ENCODE measurements at places on chromosomes 5 and 9. TPM values are rescaled to one million over a fixed set of nuclear protein-coding genes. Genes with fewer than 3 reads are reported as not detected.

DNA sequence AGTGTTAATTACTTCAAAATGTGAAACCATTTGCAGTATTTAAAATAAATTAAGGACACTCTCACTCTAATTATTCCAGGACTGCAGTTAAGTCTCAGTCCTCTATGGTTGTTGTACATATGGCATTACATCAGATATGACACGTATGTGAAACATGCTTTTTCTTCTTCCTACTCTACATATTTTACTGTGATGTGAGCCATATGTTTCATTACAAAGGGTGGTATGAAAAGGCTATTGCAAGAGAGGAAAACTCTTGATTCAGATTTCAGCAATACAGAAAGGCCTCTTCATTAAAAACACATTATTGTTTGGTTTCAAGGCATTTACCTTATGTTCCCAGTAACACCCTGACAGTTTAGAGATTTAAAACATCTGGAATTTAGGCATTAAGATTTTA, 964.5 kb upstream of the DMAC1 start:
- no peak overlapping the region for H3K4me3 ChIP-seq
- no peaks in the 10 kb centered on the region for H3K4me1 ChIP-seq
- H3K36me3 ChIP-seq = no peaks in the 10 kb centered on the region
- no peak for DNase-seq
- H3K27me3 ChIP-seq = no peaks in the 10 kb centered on the region

HCN1 gene
- 0.09 TPM for polyA plus RNA-seq

- DNase-seq = no peak
- no peaks in the 10 kb centered on the region for H3K27me3 ChIP-seq
- peak overlapping the region; percentile 56 for H3K4me3 ChIP-seq
Measured at GRCh38 chr5:172004824-172005237, 1.6 kb downstream of the FBXW11 start.

GRCh38 chr9:117178596-117179375, 236.1 kb downstream of the ASTN2 start:
- H3K36me3 ChIP-seq = no peaks in the 10 kb centered on the region
- H3K27ac ChIP-seq = no peak overlapping the region
- no peak overlapping the region for H3K4me3 ChIP-seq
- no peaks in the 10 kb centered on the region for H3K27me3 ChIP-seq
- no peaks in the 10 kb centered on the region for H3K4me1 ChIP-seq

GRCh38 chr5:54534191-54535004, 16.8 kb downstream of the SNX18 start:
- peak overlapping the region; percentile 90 for H3K27ac ChIP-seq
- DNase-seq = no peak
- no peaks in the 10 kb centered on the region for H3K27me3 ChIP-seq
- no peak overlapping the region for H3K4me3 ChIP-seq
- H3K36me3 ChIP-seq = no peaks in the 10 kb centered on the region

DNA sequence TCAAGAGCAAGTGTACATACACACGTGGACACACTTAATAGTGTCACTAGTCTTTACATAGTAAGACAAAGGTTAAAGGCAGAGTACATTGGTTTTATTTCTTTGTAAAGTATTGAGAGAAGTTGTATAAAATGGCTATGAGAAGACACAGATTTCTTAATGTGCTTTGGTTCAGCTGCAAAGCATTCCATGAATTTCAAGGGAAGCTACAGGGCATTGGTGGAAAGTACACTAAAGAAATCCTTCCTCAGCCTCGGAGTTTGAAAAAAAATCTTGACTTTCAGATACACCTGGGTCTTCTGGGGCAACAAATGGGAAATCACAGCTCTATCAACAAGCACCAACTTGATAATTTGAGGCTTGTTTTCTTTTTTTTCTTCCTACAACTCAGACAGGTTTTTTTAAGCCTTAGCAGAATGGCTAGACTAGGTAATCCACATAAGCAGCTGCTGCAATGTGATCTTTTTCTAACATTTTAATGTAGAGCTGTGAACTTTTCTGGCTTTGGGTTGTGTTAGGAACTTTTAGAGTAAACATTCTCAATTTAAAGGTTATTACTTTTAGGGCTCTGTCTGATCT, 140.4 kb upstream of the FST start:
- H3K4me1 ChIP-seq = no peaks in the 10 kb centered on the region
- H3K27ac ChIP-seq = no peak overlapping the region
- H3K4me3 ChIP-seq = no peak overlapping the region
- H3K36me3 ChIP-seq = no peaks in the 10 kb centered on the region

DNA sequence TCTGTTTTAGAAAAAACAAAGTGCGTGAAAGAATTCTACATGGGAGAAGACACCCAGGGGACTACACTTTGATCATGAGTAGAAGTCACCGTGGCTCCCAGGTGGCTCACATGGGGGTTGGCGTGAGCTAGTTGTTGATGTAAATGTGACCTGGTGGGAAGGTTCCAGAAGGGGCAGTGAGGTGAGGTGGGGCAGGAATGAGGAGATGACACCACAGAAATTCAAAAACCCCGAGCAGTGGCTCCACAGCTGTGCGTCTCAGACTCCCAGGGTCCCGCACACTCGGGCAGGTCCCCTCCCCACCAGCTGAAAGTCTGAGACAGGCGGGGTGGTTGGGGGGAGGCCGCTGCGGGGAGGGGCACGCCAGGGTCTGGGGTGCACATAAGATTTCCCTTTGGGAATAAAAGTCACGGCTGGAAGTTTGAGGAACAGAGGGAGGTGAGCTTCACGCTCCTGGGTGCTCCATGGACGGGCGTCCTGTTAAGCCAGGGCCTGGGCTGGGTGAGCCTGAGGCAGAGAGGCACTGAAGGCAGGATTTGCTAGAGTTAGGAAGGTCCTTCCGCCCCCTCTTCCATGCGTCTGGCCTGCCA, 29.9 kb downstream of the GLT6D1 start:
- no peak overlapping the region for H3K27ac ChIP-seq
- no peak overlapping the region for H3K4me3 ChIP-seq
- no peaks in the 10 kb centered on the region for H3K36me3 ChIP-seq
- H3K4me1 ChIP-seq = no peaks in the 10 kb centered on the region
- peak; percentile 2 for DNase-seq
- no peaks in the 10 kb centered on the region for H3K27me3 ChIP-seq

GRCh38 chr5:67880876-67881275, 334.7 kb upstream of the PIK3R1 start:
- no peak for DNase-seq
- peaks cover 29% of the 10 kb centered on the region for H3K4me1 ChIP-seq
- H3K27ac ChIP-seq = peak overlapping the region; percentile 81
- no peak overlapping the region for H3K4me3 ChIP-seq
- H3K36me3 ChIP-seq = no peaks in the 10 kb centered on the region

- H3K27me3 ChIP-seq = no peaks in the 10 kb centered on the region
- no peak overlapping the region for H3K4me3 ChIP-seq
- peaks cover 5% of the 10 kb centered on the region for H3K4me1 ChIP-seq
- no peak overlapping the region for H3K27ac ChIP-seq
- no peaks in the 10 kb centered on the region for H3K36me3 ChIP-seq
Measured at GRCh38 chr5:64952951-64953673, 184.4 kb downstream of the CWC27 start.

AMBP gene
- polyA plus RNA-seq = 664 TPM

- peaks cover 40% of the 10 kb centered on the region for H3K4me1 ChIP-seq
- no peaks in the 10 kb centered on the region for H3K27me3 ChIP-seq
- no peak for DNase-seq
Measured at GRCh38 chr9:133576875-133577736, 32.1 kb downstream of the FAM163B start.

DNA sequence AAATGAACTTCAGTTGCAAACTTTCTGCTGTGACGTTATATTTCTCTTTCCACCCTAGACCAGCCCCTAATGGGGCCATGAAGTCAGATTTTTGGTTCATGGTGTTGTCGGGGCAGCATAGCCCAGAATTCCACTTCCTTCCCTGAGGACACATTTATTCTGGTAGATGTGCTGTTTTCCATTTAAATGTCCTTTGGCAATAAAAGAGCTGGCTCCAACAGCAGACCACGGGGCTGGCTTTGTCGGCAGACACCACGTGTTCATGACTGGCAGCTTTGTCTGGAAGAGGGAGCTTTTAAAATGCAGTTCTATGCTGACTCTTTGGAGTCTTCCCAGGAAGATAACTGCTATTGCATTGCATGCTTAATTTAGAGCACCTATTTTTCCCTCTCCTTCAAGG, 17.6 kb upstream of the LCP2 start:
- peaks cover 4% of the 10 kb centered on the region for H3K4me1 ChIP-seq
- DNase-seq = peak; percentile 64
- no peaks in the 10 kb centered on the region for H3K36me3 ChIP-seq
- no peak overlapping the region for H3K27ac ChIP-seq
- H3K27me3 ChIP-seq = no peaks in the 10 kb centered on the region

- H3K4me3 ChIP-seq = no peak overlapping the region
- DNase-seq = no peak
- H3K27me3 ChIP-seq = no peaks in the 10 kb centered on the region
Measured at GRCh38 chr5:66742896-66743247, 146.7 kb downstream of the MAST4 start.

DNA sequence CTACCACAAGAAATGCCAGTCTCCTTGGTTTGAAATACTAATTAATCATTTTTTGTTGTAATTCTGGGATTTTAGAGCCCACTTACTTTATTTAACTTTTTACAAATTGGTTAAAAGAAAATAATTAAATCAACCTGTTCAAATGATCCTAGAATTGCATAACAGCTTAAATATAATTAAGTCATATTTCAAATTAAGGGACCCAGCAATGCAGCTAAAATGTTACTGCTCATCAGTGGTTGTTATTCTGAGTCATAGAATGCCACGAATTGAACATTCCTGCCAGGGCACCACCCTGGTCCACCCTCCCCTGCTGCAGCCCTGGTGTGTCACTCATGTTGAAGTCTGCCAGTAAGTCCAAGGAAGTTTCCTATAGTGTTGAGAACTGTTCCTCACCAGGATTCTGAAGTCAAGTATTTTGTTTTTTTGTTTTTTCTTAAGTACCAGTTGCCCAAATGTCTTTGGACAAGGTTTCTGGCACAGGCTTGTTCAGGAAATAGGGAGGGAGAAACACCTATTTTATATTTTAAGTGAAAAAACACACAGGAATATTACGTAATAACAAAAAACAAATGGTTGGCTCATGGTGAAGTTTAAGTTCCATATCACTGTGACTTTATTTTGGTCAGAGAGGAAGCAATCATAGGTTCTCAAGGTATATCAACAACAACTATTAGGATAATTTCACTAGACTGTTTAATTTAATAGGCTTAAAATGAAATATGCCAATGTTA, 4.3 kb upstream of the ITGA1 start:
- H3K27me3 ChIP-seq = no peaks in the 10 kb centered on the region
- DNase-seq = no peak
- no peak overlapping the region for H3K4me3 ChIP-seq

GRCh38 chr5:96297290-96297689, 135.8 kb downstream of the PCSK1 start:
- H3K4me3 ChIP-seq = no peak overlapping the region
- H3K27me3 ChIP-seq = no peaks in the 10 kb centered on the region
- peaks cover 9% of the 10 kb centered on the region for H3K4me1 ChIP-seq
- H3K36me3 ChIP-seq = no peaks in the 10 kb centered on the region
- H3K27ac ChIP-seq = peak overlapping the region; percentile 88

DNA sequence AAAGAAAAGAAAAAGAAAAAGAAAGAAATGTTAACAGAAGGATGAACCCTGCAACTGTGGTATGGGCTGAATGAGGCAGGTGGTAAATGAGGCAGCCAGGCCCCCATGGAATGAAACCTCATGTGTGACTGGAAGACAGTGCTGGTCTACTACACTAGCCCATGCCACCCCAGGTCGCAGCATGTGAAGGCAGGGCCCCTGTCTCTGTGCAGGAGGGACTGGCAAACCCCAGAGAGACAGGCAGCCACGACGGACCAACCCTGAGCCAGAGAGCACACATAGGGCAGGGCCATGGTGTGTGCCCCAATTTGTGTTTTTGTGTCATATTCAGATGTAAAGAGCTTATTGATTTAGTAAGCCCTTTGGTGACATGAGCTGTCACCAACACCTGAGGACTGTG, 198.5 kb downstream of the FBN2 start:
- no peak for DNase-seq
- no peak overlapping the region for H3K27ac ChIP-seq
- no peak overlapping the region for H3K4me3 ChIP-seq
- H3K27me3 ChIP-seq = no peaks in the 10 kb centered on the region

GRCh38 chr5:16536246-16536645, 70.6 kb upstream of the ZNF622 start:
- H3K27ac ChIP-seq = no peak overlapping the region
- H3K27me3 ChIP-seq = no peaks in the 10 kb centered on the region
- no peak for DNase-seq
- H3K36me3 ChIP-seq = no peaks in the 10 kb centered on the region

DNA sequence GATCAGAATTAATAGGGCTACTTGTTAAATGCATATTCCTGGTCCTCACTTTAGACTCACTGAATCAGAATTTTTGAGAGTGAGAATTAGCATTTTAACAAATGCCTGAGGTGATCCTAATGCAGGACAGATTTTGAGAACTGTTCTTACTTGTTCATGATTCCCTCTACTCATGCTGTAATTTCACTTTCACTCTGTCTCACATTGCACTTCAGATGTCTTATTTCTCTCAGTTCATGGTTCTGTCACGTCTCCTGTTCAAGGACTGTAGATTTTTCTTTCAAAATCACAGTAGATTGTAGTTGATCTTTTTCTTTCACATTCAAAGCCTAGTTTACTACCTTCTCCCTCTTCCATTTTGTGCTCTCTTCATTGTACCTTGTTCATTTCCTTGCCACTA, 54.3 kb downstream of the ADGRV1 start:
- no peaks in the 10 kb centered on the region for H3K27me3 ChIP-seq
- no peaks in the 10 kb centered on the region for H3K36me3 ChIP-seq
- H3K4me3 ChIP-seq = no peak overlapping the region
- no peaks in the 10 kb centered on the region for H3K4me1 ChIP-seq
- H3K27ac ChIP-seq = no peak overlapping the region
- no peak for DNase-seq

DNA sequence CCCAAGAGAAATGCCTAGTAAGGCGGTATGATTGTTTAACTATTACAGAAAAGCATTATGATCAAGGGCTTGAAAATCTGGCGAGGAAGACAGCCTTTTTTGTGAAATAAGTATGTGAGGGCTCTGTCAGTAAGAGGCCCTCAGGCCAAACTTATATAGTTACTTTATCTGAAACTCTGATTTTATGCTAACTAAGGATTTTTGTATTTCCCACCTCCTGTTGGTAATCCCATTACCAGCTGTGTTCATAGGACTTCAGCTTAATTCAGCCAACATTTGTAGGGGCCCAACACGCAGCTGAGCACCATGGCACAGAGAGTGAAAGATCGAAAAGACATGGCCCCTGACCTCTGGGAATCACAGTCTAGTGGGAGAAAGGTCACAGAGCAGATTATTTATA, 318.3 kb upstream of the WWC1 start:
- no peaks in the 10 kb centered on the region for H3K27me3 ChIP-seq
- DNase-seq = no peak
- H3K36me3 ChIP-seq = no peaks in the 10 kb centered on the region
- H3K27ac ChIP-seq = no peak overlapping the region

C5 gene
- 13.8 TPM for polyA plus RNA-seq

- H3K27me3 ChIP-seq = no peaks in the 10 kb centered on the region
- no peak overlapping the region for H3K4me3 ChIP-seq
- no peaks in the 10 kb centered on the region for H3K36me3 ChIP-seq
- no peaks in the 10 kb centered on the region for H3K4me1 ChIP-seq
- DNase-seq = no peak
Measured at GRCh38 chr5:134132372-134133187, 18.1 kb downstream of the TCF7 start.

Measured in hepatocyte (in vitro differentiated cells).